ENCODE measurements at places on chromosomes 4 and X. TPM values are rescaled to one million over a fixed set of nuclear protein-coding genes. Genes with fewer than 3 reads are reported as not detected.

MAGEA9B gene
- not detected for total RNA-seq

DNA sequence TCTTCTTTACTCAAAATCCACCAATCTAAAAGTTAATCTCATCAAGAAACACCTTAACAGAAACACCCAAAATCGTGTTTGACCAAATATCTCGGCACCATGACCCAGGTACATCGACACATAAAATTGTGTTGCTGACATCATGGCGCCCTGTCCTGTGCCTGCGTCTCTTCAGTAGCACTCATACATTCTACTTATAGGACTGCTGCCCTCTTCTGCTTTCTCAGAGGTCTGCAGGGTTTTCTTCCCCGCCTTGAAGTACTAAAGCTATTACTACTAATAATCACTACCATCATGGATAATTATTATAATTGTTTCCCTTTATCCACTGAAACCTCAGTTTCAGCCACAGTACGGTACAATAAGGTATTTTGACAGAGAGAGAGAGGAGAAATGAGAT, 1403.1 kb upstream of the TENM3 start:
- no peaks in the 10 kb centered on the region for H3K36me3 ChIP-seq
- H3K27me3 ChIP-seq, result no peaks in the 10 kb centered on the region
- H3K4me3 ChIP-seq, result no peak overlapping the region
- no peak overlapping the region for H3K27ac ChIP-seq
- no peaks in the 10 kb centered on the region for H3K4me1 ChIP-seq

DNA sequence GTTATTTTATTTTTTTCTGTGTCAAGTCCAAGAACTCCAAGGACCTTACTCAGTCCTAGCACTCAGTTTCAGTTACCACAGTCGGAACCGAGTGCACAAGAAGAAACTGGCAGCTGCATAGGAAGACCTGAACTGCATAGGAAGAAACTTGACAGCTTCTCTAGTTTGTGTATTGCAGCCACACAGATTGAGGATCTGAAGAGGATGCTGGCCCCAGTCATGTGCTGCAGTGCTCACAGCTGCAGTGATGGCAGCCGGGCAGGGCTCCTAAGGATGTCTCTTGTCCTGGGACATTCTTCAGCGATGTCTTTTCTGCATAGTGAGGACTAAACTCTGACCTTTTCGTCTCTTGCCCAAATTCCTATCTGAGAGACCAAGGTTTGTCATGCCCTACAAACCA, 261.2 kb downstream of the STIM2 start:
- no peaks in the 10 kb centered on the region for H3K36me3 ChIP-seq
- DNase-seq, result no peak
- H3K4me1 ChIP-seq, result no peaks in the 10 kb centered on the region
- no peak overlapping the region for H3K27ac ChIP-seq

GRCh38 chr4:73308286-73308685, 49.7 kb upstream of the ANKRD17 start:
- no peak overlapping the region for H3K27ac ChIP-seq
- H3K36me3 ChIP-seq, result no peaks in the 10 kb centered on the region
- H3K27me3 ChIP-seq, result no peaks in the 10 kb centered on the region
- no peak for DNase-seq
- no peak overlapping the region for H3K4me3 ChIP-seq

MAGEC2 gene
- total RNA-seq, result not detected

DNA sequence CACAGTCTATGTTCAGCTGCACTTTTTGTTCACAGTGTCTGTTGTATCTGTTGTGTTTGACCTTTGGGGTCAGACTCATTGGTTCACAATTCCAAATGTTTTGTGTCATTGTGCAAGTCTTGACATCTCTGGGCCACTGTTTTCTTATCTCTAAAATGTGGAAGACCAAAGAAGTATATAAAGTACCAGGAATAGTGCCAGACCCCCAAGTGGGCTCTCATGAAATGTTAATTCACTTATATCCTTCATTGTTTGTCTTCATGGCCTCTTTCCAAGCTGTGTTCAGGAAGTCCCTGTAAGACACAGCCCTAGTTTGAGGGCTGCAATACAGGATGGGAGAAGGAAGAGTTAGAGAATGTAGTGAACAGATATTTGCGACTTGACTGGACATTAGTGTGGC, 468.3 kb upstream of the BOD1L1 start:
- no peak overlapping the region for H3K4me3 ChIP-seq
- H3K36me3 ChIP-seq, result no peaks in the 10 kb centered on the region
- no peaks in the 10 kb centered on the region for H3K4me1 ChIP-seq
- DNase-seq, result no peak
- no peak overlapping the region for H3K27ac ChIP-seq

SOWAHD gene
- 0.50 TPM for total RNA-seq

DNA sequence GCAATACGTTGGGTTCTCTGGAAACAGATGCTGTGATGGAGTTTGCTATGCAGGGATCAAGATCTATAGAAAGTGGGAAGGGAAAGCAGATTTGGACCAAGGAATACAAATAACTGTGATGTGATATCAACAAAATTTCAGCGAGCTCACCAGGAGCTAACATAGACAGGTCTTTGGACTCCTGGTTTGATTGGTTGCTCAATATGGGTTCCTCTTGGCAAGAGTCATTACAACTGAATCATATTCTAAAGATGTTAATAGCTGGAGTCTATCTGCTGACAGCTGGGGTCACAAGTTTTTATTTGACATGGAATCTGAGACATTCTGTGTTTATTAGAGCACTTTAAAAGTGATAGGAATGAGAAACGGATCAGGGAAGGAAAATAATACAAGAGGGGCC, 637.6 kb upstream of the GNPDA2 start:
- no peaks in the 10 kb centered on the region for H3K27me3 ChIP-seq
- no peak for DNase-seq
- H3K27ac ChIP-seq, result no peak overlapping the region
